B cell (primary cell): ENCODE measurements at places on chromosomes 2 and 18. TPM values are rescaled to one million over a fixed set of nuclear protein-coding genes. Genes with fewer than 3 reads are reported as not detected.
A peak's percentile ranks its signal among the peaks of the same experiment; 100 is the strongest.

DNA sequence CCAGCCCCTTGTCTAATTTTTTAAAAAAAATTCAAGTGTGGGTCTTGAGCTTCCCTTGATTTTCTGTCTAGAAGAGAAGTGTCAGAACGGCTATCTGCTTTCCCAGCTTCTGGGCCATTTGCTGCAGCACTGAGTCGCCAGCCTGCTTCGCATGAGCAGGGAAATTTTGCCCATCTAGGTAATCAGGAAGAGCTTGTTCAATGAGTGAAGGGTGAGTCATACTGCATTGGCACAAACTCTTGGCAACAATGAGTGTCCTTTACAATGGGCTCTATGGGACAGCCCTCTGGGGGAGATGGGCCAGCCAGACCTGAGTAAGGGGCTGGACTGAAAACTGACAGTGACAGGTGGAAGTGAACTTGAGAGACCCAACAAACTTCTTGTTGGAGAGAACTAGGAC is 2.4 kb upstream of the RNF144A start:
- DNase-seq, result no peak

BOLL gene
- polyA plus RNA-seq, result not detected in 2 replicates

- peak; percentile 52 for DNase-seq
These were observed 157.8 kb downstream of the SMAD2 start for GRCh38 chr18:47772374-47773248.

MC4R gene
- not detected in 2 replicates for polyA plus RNA-seq

DNA sequence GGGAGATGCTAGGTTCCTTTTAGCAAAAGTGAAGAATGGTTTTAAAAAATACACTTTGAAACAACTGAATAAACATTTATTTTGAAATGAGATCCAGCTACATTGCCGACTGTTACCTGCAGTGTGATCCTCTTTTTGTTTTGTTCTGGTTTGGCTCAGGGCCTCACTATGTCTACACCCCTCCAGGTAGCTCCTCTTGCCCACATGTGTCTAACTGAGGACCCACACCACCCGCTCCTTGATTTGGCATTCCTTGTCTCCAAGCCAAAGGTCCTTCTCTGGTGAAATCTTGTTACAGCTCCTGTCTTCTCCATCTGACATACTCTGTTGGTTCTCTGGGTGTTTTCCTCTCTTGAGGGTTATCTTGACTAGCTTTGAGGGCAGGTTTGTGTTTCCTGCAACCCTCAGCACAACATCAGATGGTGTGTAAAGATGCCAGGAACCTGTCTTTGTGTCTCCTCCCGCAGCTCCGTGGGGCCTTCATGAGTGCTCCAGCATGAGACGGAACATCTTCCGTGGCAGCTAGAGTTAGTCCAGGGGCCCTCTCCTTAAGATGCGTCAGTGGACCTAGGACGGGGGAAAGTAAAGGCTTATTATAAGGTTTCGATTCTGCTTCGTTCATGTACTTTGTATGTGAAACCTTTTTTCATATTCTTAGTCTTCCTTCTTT is 32.1 kb downstream of the MAP4K4 start:
- DNase-seq, result no peak

CABLES1 gene
- 0.30 and 0.45 TPM in 2 replicates for polyA plus RNA-seq

- DNase-seq, result no peak
These were observed 11.4 kb downstream of the FHOD3 start for GRCh38 chr18:36308711-36309435.

GAD1 gene
- not detected in 2 replicates for polyA plus RNA-seq

DNA sequence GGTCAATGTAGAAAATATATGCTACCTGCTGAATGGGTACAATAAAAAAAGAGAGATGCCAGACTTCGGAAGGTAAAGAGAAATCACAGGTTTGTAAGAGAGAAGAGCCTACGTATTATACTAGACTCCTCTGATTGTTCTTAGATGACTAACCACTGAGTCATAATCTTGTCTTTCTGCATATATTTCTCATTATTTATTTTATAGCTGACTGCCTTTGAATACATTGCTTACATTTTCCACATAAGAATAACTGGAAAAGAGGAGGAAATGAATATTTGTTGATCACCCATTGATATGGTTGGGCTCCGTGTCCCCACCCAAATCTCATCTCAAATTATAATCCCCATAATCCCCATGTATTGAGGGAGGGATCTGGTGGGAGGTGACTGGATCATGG is 90.3 kb upstream of the RAB27B start:
- no peak for DNase-seq
